ENCODE measurements at places on chromosomes 7 and 10.

DNA sequence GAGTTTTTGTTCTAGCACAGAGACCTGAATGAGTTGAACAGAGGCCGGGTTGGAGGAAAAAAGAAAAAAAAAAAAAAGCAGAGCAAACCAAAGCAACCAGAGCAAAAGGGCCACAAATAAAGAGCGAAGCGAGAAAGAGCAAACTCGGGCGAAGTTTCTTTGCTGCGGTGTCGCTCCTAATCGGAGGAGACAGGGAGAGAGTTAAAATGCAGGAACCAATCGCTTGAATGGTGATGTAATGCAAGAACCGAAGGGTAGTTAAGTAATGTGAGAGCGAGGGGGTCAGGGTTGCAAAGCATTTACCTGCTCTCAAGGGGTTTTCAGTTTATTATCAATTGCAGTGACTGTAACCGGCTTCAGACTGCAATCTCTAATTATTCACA is 271.7 kb downstream of the TRIL start:
- DNase-seq, result no peak

GRCh38 chr7:1302936-1303335 is 70.3 kb downstream of the UNCX start:
- DNase-seq, result no peak

- no peak for DNase-seq
Measured at GRCh38 chr10:127976286-127976685, 69.4 kb downstream of the PTPRE start.

GRCh38 chr7:99748846-99749579 is 14.0 kb upstream of the CYP3A7 start:
- no peak for DNase-seq

GRCh38 chr7:153110606-153111005 is 351.1 kb downstream of the ACTR3B start:
- DNase-seq, result no peak

GRCh38 chr7:41252957-41253356 is 449.9 kb downstream of the INHBA start:
- no peak for DNase-seq

- DNase-seq, result no peak
Measured at GRCh38 chr7:19206721-19207120, 61.5 kb upstream of the FERD3L start.

GRCh38 chr10:120400601-120401000 is 56.4 kb upstream of the PLPP4 start:
- no peak for DNase-seq

- no peak for DNase-seq
Measured at GRCh38 chr10:16952080-16952479, 134.9 kb upstream of the RSU1 start.

GRCh38 chr10:129445436-129446182 is 21.4 kb upstream of the MGMT start:
- no peak for DNase-seq

DNA sequence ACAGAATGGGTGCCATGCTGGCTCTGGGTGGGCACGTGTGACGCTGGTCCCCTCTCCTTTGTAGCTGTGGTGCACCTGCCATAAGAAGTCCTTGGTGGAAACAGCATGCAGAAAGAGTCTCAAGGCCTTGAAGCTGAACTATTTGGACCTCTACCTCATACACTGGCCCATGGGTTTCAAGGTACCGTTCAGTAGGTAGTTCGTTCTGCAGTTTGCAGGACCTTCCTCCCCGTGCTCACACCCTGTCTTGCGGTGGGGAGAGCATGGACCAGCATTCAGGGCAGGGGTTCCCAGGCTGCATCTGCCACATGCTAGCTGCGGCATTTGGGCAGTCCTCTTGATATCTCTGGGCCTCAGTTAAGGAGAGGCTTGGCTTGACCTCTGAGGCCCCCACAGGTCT is 7.3 kb downstream of the AKR1E2 start:
- DNase-seq, result no peak

DNA sequence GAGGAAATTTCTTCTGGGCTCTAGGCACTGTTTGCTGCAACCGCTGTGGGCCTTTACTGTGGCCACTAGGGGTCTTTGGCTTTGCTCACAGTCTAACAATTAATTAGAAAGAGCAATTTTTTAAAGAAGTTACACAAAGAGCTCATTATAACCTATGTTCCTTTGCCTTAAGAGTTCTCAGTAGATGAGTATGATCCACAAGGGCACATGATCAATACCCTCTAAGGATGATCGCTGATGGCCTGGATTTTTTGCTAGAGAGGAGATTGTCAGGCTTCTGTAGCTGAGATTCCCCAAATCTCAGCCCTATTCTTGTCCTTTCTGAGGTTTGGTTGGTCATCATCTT is 80.8 kb upstream of the RHOBTB1 start:
- peak; percentile 45 for DNase-seq

DNA sequence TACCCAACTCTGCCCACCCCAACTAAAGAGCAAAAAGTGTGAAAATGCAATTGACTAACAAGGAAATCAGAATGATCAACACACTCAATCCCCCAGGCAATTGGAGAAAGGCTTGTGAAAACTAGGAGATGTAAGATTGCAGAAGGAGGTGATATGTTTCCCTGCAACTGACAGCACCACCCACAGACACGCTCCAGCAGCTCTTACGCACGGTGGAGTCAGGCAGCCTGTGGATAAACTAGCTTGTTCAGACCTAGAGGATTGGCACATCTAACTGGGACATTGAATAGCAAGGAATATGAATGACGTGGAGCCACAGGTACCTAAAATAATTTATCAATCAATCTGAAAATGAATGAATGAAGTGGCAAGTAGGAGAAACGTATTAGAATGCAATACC is 125.7 kb upstream of the MYO3A start:
- no peak for DNase-seq

GRCh38 chr10:2392145-2392812 is 655.0 kb upstream of the ADARB2 start:
- DNase-seq, result no peak

DNA sequence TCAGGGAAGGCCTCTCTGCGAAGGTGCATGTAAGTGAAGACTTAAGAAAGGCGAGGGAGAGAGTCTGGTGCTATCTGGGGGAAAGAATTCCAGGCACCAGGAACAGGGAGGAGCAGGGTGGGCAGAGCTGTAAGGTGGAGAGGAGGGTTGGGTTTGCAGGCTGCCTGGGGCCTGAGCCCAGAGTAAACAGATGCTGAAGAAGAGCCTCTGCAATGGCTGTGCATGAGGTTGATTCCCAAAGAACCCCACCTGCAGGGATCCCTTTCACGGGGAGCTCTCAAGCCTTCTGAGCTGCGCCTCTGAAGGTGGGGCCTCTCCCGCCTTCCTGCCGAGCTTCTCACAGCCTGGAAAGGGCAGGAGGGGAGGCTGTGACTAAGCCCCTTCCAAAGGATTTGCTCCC is 115.1 kb downstream of the RNF216 start:
- DNase-seq, result no peak

DNA sequence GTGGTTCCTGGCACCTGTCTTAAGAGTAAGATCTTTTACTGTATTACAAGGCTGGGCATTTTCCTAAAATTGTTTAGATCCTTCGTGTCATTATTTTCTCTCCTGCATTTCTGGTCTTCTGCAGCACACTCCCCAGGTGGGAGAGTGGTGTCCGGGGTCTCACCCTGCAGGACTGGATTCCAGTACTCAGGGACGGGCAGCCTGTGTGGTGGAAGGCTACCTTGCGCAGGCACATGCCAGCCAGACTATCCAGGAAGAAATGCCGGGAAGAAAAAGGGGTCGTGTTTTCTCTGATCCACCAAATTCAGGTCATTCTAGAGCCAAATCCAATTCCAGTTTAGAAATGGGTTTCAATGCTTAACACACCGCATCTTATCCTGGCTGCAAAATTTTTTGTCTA is 27.7 kb downstream of the CNPY1 start:
- no peak for DNase-seq

- DNase-seq, result no peak
Measured at GRCh38 chr7:151166629-151167196, 781 bp downstream of the GBX1 start.

DNA sequence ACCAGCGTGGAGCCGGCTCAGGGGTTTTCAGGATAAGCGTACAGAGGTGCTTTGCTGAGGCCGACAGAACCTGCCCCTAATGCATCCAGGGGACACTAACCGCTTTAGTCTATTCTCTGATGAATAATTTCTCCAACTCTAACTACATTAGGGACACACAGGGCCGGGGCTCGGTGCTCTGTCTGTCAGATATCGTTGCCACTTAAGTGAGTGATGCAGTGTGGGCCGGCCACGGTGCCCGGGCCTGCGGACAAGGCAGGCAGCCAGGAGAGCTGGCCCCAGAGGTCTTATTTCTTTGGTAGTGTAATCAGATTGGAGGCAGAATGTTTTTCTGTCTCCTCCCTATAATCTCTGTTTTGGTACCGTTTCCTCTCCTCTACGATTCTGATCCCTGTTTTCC is 62.7 kb downstream of the ADRA2A start:
- DNase-seq, result no peak

DNA sequence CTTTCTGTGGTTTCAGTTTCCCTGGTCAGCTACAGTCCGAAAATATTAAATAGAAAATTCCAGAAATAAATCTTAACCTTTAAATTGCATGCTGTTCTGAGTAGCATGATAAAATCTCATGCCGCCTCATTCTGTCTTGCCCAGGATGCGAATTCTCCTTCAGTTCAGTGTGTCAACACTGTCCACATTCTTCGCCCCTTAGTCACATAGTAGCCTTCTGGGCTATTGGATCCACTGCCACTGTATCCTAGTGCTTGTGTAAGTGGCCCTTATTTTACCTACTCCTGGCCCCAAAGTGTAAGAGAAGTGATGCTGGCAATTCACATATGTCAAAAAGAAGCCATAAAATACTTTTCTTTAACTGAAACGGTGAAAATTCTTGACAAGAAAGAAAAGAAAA is 129.6 kb downstream of the ZWINT start:
- DNase-seq, result no peak

DNA sequence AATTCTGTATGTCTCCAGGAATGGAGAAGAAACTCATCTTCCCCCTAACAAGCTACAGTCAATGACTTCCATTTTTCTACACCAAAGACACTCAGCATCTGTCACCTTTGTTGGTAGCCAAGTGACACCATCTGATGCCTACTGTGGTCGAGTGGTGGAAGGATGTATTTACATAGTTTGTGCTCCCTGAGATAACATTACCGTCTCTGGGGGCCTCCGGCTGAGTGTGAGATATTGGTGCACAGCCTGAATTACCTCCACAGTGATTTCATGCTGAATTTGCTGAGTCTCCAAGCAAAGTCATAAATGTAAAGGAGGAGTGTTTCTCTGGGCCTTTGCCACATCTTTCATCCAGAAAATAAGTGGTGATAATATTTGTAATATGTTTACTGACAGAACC is 114.0 kb downstream of the GRID1 start:
- no peak for DNase-seq

Measured in Karpas-422 (cell line).